ENCODE measurements at places on chromosomes 5 and 9.

DNA sequence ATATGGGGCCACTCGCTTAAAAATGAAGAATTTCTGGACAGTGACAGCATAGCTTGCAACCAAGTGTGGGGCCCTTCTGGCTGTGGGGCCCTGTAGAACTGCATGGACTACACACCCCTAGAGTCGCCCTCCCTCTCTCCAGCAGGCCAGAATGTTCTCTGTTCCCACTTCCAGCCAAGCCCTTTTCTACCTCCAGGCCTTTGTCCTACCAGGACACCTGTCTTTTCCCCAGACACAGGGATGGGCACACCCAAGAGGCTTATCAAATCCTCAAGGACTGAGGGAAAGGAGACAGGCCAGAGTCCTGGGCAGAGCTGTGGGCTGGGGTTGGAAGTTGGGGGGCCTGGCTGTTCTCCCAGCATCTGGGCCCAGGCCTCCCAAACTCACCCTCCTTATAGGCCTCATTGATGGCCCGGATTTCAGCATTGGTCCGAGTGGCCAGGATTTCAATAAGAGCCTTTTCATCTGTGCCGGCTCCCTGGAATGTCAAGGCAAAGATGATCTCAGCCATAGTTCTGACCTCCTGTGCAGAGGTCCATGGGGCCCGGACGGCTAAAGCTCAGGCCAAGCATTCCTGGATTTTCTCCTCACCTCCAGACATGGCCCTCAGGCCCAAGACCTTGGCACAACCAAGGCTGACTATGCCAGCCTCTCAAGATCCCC is 38.2 kb upstream of the TNIP1 start:
- no peak overlapping the region for H3K4me3 ChIP-seq
- peaks cover 6% of the 10 kb centered on the region for H3K4me1 ChIP-seq
- peak overlapping the region; percentile 59 for H3K27ac ChIP-seq
- no peak for ATAC-seq
- no peaks in the 10 kb centered on the region for H3K27me3 ChIP-seq
- H3K36me3 ChIP-seq, result peaks cover 99% of the 10 kb centered on the region

- H3K27me3 ChIP-seq, result peaks cover 8% of the 10 kb centered on the region
- H3K27ac ChIP-seq, result no peak overlapping the region
- no peak for ATAC-seq
- no peaks in the 10 kb centered on the region for H3K4me1 ChIP-seq
- no peak overlapping the region for H3K4me3 ChIP-seq
Measured at GRCh38 chr5:87722286-87722685, 309.6 kb upstream of the CCNH start.

DNA sequence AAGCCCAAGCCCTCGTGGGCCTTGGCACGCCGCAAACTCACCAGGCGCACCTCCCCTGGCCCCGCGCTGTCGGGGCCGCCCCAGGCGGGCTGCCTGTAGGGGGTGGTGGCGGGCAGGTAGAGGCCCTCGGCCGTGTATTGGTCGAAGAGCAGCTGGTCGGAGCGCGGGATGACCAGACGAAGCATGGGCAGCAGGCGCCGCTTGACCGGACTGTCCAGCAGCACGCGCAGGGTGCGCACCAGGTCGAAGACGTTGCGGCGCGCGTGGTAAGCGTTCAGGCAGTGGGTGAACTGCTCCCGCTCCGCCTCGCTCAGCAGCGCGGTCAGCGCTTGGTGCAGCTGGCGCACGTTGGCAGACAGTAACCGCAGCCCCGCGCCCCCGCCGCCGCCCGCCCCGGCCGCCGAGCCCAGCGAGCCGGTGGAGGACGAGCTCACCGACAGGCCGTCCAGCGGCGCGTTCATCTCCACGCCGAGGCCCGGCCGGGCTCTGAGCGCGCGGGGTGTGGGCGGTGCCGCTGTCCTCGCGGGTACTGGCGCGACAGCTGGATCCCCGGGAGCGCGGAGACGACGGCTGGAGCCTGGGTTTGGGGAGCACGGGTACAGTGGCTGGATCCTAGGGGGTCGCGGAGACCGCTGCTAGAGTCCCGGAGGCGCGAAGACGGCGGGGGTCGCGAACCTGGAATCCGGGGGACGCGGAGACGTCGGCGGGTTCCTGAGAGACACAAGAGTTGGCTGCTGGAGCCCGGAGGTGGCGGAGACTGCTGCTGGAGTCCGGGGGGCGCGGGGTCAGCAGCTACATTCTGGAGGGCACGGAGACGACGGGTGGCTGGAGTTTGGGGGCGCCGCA is 709 bp downstream of the WHRN start:
- peak overlapping the region; percentile 28 for H3K27ac ChIP-seq
- peak; percentile 58 for ATAC-seq
- H3K36me3 ChIP-seq, result no peaks in the 10 kb centered on the region

DNA sequence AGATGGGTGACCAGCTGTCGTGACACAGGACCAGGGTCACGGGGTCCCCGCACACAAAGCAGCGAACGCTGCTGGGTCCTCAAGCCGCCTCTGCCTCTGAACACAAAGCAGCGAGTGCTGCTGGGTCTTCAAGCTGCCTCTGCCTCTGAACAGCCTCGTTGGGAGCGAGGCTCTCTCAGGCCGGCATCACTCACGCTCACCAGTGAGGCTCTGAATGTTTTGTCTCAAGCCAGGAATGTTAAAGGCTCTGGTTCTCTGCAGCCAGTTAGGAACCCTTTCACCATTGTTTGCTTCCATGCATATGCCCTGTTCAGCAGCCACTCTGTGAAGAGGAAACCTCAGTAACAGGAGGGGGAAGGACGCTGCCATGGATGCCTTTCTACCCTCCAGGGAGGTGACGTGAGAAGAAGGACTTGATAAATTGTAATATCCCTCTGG is 82.7 kb upstream of the TAF11L2 start:
- H3K27me3 ChIP-seq, result no peaks in the 10 kb centered on the region
- H3K27ac ChIP-seq, result no peak overlapping the region
- no peak overlapping the region for H3K4me3 ChIP-seq
- no peak for ATAC-seq

DNA sequence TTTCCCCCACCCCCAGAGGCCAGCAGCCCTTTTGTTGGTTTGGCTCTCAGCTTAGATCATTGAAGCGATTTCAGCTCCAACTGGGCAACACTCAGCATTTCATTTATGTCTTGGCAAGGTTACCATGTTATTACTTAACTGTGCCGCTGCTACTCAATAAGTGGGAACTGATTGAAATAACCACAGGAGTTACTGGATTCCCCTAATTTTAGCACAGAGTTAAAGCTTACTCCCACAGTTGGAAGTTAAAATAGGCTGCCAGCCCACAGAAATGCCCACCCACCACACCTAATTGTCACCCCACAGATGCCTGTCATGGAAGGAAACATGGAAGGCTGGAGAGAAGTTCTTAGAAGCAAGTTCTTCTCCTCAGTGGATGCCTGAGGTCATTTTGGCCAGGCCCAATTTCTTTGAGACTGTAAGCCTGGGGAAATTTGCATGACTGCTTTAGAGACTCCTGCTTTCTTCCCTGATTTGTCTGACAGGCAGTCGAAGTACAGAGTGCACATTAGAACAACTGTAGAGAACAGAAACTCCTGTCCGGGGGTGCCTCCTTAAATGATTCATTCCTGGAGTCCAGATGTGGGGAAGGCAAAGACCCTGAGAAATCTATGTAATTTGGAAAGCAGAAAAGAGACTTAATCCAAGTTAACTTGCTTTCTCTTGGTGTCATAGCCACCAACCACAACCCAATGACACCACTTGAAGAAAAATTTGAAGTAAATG is 370.0 kb downstream of the ZSWIM6 start:
- no peak overlapping the region for H3K4me3 ChIP-seq
- H3K36me3 ChIP-seq, result no peaks in the 10 kb centered on the region
- peaks cover 11% of the 10 kb centered on the region for H3K27me3 ChIP-seq

DNA sequence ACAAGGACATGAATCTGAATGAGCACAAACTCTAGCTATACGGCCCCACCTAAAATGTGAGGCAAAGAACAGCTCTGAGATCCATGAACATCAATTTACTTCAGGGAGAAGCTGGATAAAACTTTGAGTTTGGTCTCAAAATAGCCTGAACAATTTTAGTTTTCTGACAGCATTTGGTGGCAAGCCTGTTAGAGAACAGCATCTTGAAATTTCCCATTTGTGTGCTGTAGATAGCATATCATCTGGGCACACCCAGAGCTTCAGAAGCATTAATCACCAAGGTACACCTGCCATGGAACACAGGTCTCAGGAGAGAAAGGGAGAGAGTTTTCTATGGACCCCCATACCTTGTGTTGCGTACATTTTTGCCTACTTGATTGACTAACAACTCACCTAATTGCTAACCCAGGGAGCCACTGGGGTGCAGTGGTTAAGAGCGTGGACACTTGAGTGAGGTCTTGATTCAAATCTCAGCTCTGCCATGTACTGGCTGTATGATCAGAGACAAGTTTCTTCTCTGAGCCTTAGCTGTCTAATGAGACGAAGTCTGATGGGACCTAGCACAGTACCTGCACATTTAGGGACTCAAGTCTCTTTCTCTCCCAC is 264.9 kb downstream of the PIK3R1 start:
- no peaks in the 10 kb centered on the region for H3K4me1 ChIP-seq
- no peak for ATAC-seq
- H3K4me3 ChIP-seq, result no peak overlapping the region
- H3K36me3 ChIP-seq, result no peaks in the 10 kb centered on the region
- peaks cover 7% of the 10 kb centered on the region for H3K27me3 ChIP-seq

GRCh38 chr5:96023518-96023917 is 61.9 kb upstream of the ELL2 start:
- H3K27ac ChIP-seq, result no peak overlapping the region
- ATAC-seq, result no peak
- H3K36me3 ChIP-seq, result no peaks in the 10 kb centered on the region
- H3K4me3 ChIP-seq, result no peak overlapping the region
- H3K27me3 ChIP-seq, result peaks cover 4% of the 10 kb centered on the region
- H3K4me1 ChIP-seq, result peaks cover 5% of the 10 kb centered on the region

DNA sequence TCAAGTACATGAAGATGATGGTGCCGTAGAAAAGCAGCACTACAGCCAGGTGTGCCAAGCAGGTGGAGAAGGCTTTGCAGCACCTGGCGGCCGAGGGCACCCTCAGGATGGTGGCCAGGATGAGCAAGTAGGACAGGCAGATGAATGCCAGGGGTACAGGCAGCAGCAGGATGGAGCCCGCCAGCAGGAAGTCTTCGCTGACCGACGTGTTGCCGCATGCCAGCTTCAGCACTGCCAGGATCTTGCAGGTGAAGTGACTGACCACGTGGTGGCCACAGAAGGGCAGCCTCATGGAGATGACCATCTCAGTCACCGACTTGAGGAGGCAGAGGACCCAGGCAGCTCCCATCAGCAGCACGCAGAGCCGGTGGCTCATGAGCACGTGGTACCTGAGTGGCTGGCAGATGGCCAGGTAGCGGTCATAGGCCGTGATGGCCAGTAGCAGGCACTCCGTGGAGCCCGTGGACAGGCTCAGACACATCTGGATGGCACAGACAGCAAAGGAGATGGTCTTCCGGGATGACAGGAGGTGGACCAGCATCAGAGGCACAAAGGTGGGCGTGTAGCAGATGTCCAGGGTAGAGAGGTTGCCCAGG is 482 bp downstream of the OR13J1 start:
- H3K27ac ChIP-seq, result no peak overlapping the region
- H3K36me3 ChIP-seq, result no peaks in the 10 kb centered on the region
- ATAC-seq, result no peak
- no peaks in the 10 kb centered on the region for H3K4me1 ChIP-seq
- H3K27me3 ChIP-seq, result peaks cover 4% of the 10 kb centered on the region

DNA sequence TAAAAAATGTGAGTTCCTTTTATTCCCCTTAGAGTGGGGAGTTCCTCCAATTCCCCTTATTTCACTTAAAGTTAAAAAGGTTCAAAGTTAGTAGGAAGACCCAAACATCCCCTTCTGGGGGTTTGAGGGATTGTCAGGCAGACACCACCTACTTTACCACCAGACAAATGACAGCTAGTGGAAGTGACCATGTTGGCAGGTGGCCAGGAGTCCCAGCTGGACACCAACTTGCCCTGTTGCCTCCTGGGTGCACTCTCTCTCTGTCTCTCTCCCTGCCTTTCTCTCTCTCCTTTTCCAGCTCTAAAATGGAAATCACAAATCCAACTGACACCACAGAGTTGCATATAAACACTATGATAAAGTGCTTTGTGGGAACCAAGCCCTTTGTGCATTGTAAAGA is 307.7 kb upstream of the TLE4 start:
- no peaks in the 10 kb centered on the region for H3K36me3 ChIP-seq
- H3K27me3 ChIP-seq, result peaks cover 19% of the 10 kb centered on the region
- H3K4me1 ChIP-seq, result no peaks in the 10 kb centered on the region
- no peak for ATAC-seq

DNA sequence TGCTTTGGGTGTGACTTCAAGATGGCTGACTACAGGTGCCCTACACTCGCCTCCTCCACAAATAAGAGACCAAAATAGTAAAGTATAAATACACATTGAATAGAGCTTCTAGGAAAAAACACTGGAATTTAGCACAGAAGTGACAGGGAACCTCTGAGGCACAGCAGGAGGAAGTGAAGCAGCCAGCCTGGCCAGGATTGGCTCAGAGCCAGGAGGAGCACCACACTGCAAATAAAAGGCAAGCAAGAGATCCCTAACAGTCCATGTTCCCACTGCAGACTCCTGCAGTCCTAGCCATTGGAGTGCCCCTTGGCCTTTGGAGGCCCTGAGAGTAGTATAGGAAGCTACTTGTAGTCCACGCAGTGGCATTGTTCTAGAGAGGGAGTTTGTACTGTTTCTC is 186.7 kb upstream of the TLX3 start:
- H3K4me1 ChIP-seq, result no peaks in the 10 kb centered on the region
- H3K36me3 ChIP-seq, result no peaks in the 10 kb centered on the region
- H3K27ac ChIP-seq, result no peak overlapping the region
- H3K27me3 ChIP-seq, result peaks cover 4% of the 10 kb centered on the region
- no peak for ATAC-seq

DNA sequence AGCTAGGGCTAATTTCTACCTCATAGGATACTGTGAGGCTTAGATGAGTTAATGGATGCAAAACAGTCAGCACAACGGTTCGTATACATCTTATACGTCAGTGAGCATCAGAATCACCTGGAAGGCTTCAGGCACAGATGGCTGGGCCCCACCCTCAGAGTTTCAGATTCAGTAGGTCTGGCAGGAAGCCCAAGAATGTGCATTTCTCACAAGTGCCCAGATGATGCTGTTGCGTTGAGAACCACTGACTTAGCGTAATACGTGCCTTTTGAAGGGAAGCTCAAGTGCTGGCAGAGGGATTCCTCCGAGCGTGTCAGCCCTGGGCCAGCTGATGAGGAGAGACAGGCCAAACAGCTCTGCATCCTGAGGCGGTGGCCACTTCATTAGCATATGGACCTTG is 117.1 kb upstream of the WWC1 start:
- no peak overlapping the region for H3K27ac ChIP-seq
- ATAC-seq, result peak; percentile 79
- H3K4me1 ChIP-seq, result no peaks in the 10 kb centered on the region
- no peaks in the 10 kb centered on the region for H3K36me3 ChIP-seq

All from activated T-helper 17 cell treated with anti-CD3 and anti-CD28 coated beads, Interleukin-2, amount 50 U/mL, for 72 hours (primary cell).